ENCODE measurements at places on chromosomes 12 and 14.

GRCh38 chr12:121465921-121466793 is 66.2 kb downstream of the RNF34 start:
- DNase-seq = no peak

DNA sequence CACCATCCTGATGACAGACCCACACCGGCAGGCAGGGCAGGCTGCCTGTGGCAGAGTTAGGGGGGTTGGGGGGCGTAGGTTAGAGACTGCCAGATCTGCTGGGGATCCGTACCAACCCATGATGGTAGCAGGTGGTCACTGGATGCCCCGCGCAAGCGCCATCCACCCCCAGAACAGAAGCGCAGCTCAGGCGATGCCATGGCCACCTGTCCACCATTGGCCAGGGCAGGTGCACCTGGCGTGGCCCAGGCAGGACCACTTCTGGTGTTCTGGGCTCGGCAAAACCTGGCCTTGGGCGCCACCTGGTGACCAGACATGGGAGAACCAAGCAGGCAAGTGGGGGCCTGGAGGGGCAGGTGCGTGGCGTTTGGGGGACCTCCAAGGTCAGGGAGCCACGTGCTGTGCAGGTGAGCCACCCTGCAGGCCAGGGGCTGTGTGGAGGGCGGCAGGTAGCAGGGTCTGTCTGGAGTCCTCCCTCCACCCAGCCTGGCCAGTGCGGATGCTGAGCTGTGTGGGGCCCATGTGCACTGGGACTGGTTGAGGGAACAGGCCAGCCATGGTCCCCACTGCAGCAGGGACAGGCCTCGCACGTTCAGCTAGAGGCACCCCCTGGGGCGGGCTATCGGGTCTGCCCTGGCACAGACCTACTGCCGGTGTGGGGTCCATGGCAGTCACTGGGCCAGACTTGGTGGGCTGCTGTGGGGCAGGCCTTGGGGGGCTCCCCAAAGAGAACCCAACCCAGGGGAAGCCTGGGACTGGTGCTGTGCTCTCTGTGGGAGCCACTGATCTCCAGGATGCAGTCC is 15.6 kb downstream of the BAG5 start:
- DNase-seq = peak; percentile 52

GRCh38 chr14:73221945-73222344 is 15.4 kb upstream of the PAPLN start:
- no peak for DNase-seq

GRCh38 chr12:66713984-66714383 is 35.1 kb upstream of the GRIP1 start:
- no peak for DNase-seq

DNA sequence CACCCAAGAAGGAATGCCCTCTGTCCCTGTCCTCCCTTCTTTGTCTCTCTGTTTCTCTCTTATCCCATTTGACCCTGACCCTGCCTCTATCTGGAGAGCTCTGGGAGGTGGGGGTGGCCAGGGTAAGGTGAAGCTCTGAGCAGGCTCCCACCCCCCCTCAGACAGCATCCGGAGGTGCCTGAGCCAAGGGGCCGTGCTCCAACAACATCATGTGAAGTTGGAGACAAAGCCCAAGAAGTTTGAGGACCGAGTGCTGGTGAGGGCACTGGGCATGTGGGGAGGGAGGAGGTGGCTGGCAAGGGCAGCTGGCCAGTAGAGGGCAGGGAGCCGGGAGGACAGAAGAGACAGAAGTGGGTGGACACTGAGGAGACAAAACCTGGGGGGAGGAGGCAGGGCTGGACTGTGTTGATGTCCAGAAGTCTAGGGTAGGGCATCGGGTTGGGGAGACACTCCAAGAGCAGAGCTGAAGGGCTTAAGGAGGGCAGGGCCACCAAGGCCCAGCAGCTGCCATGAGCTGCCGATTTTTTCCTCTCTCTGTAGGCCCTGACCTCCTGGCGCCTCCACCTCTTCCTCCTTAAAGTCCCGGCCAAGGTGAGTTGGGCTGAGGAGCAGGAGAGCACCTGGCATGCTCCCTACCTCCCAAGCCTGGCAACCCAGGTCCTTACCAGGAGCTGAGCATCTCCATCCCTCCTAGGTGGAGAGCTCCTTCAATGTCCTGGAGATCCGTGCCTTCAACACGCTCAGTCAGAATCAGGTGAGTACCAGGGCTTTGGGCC is 1.9 kb downstream of the CARMIL3 start:
- DNase-seq = no peak

GRCh38 chr12:81896771-81897170 is 137.6 kb upstream of the PPFIA2 start:
- DNase-seq = no peak

DNA sequence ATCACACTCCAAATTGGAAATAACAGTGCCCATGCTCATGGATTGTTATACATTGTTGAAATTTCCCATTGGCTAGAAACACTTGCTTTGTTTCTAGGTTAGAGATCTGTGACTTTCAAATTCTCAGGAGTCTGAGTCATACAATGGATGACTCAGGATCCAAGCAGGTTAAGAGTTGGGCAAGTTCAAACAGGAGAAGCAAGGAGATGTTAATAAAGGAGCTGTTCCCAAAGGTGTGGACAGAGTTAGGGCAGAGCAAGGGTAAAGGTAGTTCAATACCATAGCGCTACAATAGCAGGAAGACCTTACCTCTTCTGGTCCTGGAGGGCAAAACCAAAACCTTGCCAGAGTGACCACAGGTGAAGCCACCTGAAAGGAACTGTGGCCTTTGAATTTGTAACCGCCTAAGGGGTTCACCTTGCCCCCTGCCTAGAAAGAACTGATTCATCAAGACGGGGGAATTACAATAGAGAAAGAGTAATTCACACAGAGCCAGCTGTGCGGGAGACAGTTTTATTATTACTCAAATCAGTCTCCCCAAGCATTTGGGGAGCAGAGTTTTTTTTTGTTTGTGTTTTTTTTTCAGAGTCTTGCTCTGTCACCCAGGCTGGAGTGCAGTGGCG is 4.2 kb upstream of the AMN1 start:
- no peak for DNase-seq

DNA sequence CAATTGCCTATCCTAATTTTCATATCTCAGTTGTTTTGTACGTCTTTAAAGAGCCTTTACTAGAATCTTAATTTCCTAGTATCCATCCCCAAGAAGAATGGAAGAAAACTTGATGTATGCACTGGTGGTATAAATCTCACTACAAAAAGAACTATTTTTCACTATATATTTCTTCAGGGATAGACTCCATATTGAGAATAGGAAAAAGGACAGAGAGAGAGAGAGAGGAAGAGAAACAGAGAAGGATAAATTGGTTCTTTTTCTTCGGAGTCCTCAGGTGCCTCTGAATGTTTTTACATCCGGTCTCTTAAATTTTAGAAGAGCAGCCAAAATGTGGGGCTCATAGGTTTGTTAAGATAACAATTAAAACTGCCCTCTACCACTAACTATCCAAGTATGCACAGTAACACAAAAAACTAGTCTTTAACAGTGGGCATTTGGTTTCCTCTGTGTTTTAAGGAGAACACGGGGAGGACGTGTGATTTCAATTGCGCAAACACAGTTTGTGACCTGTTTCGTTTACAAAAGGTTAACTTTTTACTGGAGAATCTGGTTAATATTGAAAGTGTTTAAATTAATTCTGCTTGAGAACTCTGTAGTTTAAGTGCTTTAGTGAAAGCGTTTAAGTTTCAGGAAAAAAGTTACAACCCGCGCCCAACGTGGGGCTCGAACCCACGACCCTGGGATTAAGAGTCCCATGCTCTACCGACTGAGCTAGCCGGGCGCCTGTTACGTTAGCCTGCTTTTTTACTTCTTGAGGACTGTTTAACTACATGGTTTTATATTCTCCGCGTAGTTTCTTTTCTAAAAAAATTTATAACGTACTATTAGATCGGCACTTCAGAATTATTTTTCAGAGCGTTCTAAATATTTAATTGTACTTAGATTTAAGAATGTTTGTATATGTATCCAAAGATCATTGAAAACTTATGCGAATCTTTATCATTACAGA is 5.1 kb upstream of the PSMA3 start:
- DNase-seq = peak; percentile 51

- DNase-seq = no peak
Measured at GRCh38 chr12:113066813-113067400, 10.4 kb downstream of the DTX1 start.

- DNase-seq = no peak
Measured at GRCh38 chr14:98093111-98093510, 1178.9 kb downstream of the BCL11B start.

DNA sequence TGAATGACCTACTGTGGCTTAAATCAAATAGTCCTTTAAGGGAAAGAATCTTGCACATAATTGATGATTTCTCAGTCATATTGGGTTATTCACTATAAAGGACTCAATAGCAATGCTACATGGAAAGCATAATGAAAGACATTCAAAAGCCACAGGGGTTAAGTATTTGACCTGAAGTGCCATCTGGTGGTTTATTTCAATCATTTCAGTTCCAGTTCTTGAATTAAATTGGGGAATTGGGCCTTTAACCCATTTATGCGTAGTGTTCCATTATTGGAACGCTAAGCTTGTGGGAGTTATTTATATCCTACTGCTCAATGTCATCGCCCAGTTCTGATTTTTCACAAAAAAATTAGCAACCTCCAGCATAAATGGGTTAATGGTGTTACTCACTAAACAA is 41.3 kb upstream of the C12orf71 start:
- no peak for DNase-seq

DNA sequence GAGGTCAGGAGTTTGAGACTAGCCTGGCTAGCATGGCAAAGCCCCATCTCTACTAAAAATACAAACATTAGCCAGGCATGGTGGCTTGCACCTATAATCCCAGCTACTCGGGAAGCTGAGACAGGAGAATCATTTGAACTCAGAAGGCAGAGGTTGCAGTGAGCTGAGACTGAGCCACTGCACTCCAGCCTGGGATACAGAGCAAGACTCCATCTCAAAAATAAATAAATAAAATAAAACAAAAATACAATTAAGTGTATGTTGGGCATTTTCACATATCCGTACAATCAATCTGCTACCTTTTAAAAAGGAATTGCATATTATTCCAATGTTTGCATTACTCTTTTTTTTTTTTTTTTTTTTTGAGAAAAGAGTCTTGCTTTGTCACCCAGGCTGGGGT is 47.7 kb upstream of the HECTD1 start:
- no peak for DNase-seq

DNA sequence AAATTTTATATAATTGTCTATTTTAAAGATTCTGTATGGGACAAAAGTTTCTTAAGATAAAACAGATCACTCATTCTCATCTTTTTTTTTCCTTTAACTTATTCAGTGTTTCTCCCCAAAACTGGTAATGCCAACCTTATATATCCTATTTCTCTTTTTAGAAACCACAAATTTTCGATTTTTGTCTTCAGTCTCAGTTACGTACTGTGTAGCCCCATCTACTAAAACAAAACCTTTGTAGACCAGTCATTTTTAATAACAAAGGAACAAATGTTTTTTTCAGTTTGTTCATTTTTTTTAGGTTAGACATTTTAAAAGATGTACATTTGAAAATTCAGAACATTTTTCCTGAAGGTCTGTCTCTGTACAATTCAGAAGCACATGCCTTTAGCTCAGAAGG is 18.2 kb downstream of the PNMA1 start:
- no peak for DNase-seq

DNA sequence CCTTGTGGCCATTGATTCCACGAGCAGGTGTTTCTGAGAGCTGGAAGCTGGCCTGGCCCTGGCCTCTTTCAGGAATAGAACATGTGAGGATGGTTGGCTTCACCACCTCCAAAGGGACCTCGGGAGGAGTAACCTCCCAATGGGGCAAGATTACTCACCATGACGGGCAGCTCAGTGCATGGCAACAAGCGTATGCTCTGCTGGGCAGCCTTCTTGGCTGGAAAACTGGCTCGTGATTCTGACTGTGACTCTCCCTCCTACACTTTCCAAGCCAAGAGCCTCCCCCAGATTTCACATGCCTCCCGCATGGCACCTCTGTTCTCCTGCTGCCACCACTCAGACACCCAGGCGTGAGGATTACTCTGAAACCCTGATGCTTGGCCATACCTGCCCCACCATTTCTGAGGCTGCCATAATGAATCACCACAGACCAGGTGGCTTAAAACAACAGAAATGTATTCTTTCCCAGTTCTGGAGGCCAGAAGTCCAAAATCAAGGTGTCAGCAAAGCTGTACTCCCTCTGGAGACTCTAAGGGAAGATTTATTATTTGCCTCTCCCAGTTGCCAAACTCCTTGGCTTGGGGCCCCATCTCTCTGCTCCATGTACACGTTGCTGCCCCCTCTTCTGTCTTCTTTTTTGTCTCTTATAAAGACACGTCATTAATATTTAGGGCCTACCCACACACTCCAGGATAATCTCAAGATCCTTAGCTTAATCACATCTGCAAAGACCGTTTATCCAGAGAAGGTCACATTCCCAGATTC is 215.9 kb downstream of the CHST11 start:
- no peak for DNase-seq

GRCh38 chr14:74492776-74493342 is at the start of gene NPC2:
Gene NPC2 (minus strand): TSS chr14:74493305. CDS start chr14:74493274, 31 bp downstream.
- no peak for DNase-seq

DNA sequence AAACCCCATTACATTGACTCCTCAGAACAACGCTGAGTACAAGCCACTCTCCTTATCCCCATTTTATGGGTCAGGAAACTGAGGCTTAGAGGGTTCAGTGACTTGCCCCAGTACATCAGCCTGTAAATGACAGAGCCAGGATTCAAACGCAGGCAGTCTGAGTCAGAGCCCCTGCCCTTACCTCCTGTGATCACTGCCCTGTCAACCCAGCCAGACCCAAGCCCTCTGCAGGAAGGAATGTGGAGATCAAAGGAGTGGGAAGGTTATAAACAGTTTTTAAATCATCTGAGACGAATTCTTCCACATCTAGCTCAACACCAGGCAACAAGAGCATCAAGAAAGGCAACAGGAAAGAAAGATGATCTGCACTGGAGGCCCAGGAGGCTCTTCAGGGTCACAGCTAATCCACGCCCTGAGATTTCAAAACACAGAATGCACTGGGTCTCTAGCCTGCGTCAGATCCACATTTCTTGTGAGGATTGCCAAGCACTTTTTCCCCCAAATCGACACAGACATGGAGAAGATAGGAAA is 38.5 kb downstream of the SPTB start:
- no peak for DNase-seq

- DNase-seq = no peak
Measured at GRCh38 chr12:75698052-75698451, 186.6 kb upstream of the KRR1 start.

DNA sequence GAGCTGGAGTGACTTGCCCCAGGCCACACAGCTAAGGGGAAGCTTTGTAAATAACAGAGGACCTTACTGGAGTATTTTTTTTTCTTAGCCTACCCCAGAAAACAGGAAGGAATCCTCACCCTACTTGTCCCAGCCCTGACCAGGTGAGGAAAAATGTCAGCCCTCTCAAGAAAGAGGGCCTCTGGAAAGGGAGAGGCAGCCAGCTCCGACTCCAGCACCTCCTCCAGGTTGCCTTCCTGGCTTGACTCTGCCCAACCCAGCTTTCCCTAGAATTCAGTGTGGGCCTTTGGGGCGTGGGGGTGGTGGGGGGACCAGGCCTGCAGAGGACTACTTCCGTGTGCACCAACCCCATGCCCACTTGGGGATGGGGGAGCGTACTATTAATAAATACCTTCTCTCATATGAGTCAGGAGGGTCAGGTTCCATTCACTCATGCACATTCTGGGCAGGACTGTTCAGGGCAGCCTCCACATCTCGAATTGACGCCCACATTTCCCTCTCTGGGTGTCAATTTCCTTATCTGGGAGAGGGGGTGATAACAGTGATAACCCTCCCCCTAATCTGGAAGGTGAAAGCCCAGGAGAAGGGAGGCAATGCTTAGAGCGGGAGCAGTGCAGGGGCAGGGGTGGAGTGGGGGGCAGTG is 5.2 kb downstream of the RHOF start:
- DNase-seq = no peak

GRCh38 chr14:101241807-101242278 is 319.5 kb upstream of the DIO3 start:
- DNase-seq = no peak

GRCh38 chr12:92992041-92992440 is 62.9 kb upstream of the EEA1 start:
- DNase-seq = no peak
